ENCODE measurements at places on chromosomes 6 and 20.

- no peak for DNase-seq
Measured at GRCh38 chr20:23115822-23116221, 29.7 kb upstream of the CD93 start.

GRCh38 chr6:99789767-99790166 lies 183.1 kb downstream of the PRDM13 start:
- DNase-seq: no peak

DNA sequence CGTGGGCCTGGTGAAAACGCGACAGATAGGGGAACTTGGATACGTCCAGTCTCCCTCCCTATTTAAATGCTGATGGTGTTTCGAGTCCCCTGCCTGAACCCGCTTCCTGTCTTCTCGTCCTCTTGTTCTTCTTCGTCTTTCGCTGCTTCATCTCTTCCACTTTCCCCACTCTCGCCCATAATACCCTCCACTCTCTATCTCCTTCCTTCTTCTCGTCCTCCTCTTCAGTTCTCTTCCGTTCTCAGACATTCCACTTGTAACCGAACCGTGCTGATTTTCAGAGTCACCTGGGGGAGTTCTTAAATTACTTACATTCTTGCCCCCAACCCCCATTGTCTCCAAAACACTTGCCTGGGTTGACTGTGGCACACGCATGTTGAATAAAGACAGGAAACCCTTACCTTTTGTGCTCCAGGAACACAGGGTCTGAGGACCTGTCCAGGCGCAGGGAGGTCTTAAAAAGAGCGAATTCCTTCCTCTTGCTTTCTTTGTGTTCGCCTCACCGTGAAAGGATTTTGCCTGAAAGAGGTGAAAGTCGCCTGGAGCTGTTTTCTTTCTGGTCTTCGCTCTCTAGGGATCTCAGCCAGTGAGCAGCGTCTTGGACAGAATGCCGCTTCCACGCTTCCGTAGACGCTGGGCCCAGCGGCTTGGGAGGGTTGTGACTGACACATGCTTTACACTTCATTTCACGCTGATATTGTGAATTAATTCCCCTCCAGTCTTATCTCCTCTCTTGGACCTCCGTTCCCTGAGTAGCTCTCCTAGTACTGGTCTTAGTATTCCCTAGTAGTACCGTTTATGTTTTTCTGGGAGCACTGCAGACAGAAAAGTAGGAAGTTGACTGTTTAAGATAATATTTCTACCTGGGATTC lies 184.0 kb downstream of the GPX5 start:
- DNase-seq: no peak

- no peak for DNase-seq
Measured at GRCh38 chr6:124973780-124974179, 11.5 kb downstream of the RNF217 start.

GRCh38 chr20:44070139-44070900 lies 116.7 kb downstream of the JPH2 start:
- DNase-seq: no peak

DNA sequence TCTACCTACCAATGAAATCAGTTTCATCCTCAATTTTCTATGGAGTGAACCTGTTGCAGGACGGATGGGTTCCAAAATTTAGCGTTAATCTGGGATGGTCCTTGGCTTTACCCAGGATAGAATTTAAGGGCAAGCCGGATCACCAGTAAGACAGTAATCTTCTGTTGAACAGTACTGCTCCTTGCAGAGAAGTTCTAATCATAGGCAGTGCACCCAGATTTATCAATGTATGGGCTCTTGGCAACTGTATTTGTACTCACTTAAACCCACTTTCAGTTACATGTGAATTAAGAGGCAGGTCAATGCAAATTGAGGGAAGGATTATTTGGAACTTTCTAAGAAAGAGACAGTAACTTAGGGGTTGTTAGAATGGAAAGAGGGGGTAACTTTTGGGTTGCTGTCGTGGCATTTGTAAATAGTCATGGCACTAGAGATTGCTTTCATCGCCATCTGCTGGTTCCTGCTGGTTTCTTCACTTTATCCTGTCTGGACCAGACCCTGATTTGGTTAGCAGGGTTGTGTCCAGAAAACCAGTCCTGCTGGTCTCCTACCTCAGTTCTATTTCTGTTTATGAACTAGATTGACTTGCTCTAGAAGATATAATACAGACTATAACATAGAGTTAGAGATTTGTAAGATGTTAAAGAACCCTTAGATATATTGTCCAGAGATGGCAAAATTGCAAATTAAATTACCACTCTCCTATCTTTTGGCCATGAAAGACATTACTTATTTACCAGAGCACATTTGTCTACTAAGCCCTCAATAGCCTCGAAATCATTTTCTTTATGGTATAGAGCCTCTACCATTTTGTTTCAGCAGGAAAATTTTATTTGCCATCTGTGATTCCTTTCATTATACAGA lies 646.3 kb downstream of the UTRN start:
- DNase-seq: peak; percentile 36

- no peak for DNase-seq
Measured at GRCh38 chr6:54981647-54982046, 135.1 kb downstream of the FAM83B start.

DNA sequence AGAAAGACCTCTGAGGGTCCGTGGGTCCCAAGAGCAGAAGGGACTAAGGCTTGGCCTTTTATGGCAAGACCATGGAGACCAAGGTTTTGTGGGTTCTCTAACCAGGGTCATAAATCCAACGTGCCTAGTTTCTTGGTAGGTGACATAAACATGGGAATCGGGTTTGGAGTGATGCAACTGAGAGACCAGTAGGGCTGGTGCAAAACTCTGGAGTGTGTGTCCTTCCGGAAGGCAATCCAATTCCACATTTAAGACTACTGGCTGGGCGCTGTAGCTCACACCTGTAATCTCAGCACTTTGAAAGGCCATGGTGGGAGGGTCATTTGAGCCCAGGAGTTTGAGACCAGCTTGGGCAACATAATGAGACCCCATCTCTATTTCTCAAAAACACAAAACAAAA lies 116.5 kb upstream of the ARG1 start:
- no peak for DNase-seq

DNA sequence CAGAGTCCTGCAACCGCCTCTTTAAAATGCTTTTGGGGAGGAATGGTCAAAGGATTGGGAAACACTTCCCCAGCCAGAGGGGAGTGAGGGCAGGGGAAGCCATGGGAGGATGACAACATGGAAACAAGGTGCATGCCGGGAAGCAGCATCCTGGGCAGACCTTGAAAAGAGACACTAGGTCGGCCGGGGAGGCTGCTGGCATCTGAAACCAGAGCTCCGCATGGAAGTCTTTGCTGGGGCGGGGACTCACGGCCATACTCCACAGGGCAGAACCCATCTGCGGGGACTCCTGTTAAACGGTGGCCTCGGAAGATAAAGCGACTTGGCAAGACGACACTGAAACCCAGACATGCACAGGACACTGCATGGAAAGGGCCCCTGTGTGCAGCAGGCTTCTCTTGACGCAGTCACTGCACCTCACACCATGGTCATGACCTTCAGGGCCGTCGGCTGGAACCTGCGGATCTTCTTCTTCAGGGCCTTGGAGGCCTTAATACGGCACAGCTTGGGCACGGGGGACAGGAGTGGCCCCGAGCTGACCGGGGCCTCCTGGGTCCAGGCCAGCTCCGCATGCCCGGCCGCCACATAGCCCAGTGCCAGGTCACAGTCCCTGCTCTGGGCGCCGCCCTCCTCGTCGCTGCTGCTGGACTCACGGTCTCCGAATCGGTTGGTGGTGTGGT lies 12.4 kb downstream of the DACT2 start:
- DNase-seq: no peak
